ELF-1 (cell line): ENCODE measurements at places on chromosomes 12 and 14.

- DNase-seq = no peak
These were observed 68.1 kb downstream of the CIT start for GRCh38 chr12:119809023-119809422.

DNA sequence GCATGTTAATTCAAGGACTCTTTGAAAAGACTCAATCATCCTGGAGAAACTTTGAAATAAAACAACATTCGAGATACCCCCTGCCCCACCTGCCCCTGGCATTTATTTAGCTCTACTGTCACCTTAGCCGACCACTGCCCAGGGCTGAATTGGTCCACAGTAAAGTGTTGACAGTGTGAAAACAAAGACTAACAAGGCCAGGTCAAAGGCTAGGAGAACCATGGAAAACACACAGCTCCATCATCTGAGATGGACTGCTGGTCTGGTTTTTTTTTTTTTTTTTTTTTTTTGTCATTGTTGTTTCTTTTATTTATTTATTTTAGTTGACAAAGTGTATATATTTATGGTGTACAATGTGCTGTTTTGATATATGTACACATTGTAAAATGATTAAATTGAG lies 25.7 kb downstream of the GSTZ1 start:
- DNase-seq = no peak

DNA sequence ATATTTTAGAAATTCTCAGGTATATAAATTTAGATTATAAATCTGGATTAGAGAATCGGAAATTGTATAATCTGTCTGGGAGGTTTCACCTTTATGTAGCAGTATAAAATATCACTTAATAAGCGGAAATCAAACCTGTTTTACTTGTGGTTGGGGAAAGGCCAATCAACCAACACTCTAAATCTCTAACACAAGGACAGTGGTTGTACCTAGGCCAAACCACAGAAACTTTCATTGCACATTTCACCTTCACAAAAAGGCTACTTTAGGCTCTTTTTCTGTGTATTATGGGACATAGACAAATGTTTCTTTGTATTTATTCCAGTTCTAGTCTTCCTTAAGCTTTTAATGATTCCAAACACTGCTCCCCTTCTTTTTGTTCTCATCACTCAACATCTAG lies 19.8 kb downstream of the ERH start:
- no peak for DNase-seq

DNA sequence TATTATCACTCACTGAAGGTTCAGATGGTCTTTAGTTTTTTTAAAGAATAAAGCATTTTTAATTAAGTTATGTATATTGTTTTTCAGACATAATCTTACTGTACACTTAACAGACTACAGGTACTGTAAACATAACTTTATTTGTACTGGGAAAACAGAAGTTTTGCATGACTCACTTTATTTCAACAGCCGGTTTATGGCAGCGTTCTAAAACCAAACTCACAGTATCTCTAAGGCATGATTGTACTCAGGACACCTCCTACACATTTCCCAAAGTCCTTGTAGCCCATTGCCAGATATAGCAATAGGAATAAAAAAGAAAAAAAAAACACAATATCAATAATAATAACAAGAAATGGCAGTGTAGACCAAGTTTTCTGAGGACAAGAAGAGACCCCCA lies 1341.4 kb downstream of the FSCB start:
- DNase-seq = no peak

DNA sequence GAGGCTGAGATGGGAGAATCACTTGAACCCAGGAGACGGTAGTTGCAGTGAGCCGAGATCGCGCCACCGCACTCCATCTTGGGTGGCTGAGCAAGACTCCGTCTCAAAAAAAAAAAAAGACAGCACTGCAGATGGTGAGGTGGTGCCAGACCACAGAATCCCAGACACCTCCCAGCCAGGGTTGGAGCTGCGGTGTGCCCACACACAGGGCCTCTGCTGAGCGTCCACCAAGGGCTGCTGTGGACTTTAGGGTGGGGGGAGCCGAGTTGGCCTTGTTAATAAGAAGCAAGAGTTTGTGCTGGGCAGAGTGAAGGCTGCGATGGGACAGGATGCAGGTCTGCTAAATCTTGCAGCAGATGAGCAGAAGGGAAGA lies 14.2 kb downstream of the KMT5A start:
- no peak for DNase-seq

GRCh38 chr12:92028441-92028709 lies 117.3 kb downstream of the BTG1 start:
- no peak for DNase-seq

DNA sequence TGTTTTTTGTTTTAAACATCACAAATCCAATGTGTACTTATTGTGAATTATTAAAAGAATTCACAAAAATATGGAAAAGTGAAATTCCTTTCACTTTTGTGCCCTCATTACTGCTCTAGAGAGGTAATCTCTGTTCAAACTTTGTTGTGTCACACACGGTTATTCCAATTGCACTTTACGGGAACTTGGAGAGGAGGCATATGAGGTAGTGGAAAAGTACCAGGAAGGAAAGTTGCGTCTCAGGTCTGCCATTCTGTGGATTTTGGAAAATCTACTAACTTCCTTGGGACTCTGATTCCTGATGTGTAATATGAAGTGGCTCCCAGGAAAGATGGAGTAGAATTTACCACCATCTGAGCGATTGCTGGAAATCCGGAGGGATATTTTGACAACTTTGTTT lies 90.9 kb upstream of the DCN start:
- no peak for DNase-seq

DNA sequence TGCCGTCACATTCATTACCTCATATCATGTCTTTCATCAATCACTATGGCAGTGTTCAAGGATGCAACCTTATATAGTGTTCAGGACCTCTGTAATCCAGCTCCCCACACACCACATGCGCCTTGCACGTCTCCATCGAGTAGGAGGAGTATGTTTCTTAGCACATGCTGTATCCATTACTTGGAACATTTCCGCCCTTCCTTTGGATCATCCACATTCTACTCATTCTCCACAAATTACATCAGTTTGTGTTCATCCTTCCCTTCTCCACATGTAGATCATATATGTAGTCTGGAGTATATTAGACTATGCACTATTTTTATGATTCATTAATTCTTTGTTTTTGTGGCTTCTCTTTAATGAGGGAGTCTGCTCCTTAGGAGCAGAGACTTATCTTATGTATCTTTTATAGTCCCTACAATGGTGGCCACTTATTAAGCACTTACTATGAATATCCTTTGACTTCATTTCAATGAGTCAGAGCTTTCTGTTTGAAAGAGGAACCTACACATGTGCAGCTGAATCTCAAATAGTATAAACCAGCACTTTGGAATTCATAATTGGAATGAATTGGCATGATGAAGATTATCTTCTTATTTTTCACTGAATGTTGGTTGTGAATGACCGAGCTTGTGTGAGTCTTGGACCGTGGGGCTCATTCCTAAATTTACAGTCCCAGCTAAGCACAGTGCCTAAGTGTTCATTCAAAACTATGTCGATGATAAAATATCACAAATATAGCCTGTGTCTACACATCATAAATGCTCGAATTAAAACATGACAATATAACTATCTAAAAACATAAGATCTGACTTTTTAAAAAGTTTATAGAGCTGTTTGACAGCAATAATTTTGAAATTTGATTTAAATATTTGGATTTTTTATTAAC lies 30.2 kb upstream of the NPAS3 start:
- no peak for DNase-seq
